ENCODE measurements at places on chromosomes 2 and 18.

DNA sequence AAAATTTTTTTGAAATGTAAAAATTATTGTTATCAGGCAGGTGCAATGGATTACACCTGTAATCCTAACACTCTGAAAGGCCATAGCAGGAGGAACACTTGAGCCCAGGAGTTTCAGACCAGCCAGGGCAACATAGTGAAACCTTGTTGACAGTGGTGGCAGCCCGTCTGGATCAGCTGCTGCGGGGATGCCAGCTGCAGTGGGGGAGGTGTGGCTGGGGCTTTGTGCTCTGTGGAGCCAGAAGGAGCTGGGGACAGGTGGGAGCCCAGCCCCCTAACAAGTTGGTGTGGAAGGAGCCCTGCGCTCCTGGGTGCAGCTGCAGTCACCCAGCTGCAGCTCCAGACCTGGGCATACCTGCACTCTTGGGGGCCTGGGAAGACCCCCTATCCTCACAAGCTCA, 182.4 kb upstream of the MC4R start:
- DNase-seq, result no peak

- DNase-seq, result no peak
These were observed 176.1 kb downstream of the ZNF521 start for GRCh38 chr18:25175558-25176517.

GRCh38 chr2:60500861-60501260, 52.6 kb downstream of the BCL11A start:
- DNase-seq, result no peak

GRCh38 chr2:207132019-207132418, 33.7 kb downstream of the KLF7 start:
- no peak for DNase-seq

DNA sequence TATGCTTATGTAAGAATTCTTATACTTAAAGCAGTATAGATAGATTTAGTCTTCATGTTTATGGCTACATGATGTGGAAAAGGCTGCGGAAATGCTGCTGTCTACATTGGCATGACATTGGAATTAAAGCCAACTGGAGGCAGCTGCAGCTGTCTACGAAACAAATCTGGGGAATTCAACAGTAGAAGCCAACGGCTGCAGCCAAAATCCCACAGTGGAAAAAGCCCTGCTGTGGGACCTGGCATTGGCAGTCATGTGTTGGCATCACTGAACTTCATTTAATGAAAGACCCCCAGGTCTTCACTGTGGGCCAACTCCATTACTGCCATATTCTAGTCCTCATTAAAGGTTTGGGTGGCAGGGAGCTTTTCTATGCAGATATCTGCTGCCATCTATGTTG, 223.6 kb downstream of the SLC8A1 start:
- DNase-seq, result no peak

DNA sequence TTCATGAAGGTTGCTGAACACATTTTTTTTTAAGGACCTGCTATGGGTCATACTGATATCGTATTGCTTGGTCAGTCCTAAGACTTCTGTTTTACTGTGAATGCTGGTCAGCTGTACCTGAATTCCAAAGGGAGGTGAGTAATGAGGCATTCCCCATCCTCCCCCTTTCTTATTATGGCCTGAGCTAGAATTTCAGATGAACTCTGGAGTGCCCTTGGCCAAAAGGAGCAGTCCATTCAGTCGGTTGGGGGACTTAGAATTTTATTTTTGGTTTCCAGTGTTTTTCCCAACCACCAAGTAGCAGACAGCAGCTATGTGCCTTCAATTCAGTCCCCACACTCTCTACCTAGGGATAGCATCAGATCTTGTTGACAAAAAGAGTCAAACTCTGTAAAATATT, 26.9 kb upstream of the PDCL3 start:
- DNase-seq, result no peak

- no peak for DNase-seq
These were observed 37.5 kb downstream of the TTC39C start for GRCh38 chr18:24052053-24052452.

DNA sequence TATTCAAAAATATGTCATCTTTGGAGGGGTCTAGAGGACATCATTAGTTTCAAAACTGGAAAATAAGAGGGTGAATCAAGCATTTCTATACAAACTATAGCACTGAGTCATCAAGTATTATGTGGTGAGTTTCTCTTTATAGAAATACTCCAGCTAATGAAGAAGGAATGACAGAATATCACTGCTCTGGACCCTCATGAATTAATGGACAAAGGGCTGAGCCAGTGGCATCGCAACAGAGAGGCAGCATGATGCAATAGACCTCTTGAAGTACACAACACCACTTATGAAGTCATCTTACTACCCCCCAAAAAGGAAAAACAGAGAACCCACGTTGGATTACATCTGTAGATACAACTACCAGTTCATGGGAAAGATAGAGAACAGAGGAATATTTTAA, 27.4 kb upstream of the EIF2AK3 start:
- DNase-seq, result no peak

GRCh38 chr2:98669675-98670074, 61.3 kb downstream of the MGAT4A start:
- no peak for DNase-seq

GRCh38 chr2:112750560-112750843, 13.9 kb downstream of the CKAP2L start:
- no peak for DNase-seq

DNA sequence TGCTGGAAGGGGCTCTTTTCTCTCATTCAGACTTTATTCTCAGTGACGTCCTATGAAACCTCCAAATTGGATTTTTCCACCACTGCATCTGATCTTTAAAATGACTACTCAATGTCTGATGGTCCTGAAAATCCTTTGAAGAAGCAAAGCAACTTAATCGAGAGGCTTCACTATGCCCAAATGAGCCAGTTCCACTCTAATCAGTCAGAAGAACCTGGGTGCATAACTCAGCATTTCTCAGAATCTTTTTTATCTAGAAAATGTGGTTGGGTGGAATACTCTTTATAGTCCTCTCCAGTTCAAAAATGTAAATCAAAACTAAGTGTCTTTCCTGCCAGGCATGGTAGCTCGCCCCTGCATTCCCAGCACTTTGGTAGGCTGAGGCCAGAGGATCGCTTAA, 60.7 kb downstream of the PRELID3A start:
- DNase-seq, result no peak

DNA sequence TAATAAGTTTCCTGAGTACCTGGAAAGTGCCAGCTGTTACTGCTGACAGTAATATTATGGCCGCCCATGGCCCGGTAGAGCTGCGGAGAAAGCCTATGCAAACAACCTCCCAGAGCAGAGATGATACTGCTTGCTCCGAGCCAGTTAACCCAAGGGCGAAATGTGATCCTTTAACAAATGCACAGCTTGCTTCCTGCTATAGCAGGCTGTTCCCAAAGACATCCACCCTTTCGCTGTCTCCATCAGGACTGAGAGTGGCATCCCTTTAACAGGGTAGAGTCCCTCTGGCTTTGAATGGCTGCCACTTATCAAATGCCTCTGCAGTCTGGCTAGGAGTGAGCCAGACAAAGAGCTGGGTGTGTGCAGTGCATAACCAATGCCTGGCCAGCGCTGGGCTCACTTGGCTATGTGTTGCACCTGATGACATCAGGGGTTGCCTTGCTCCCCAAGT, 69.7 kb upstream of the DAPL1 start:
- DNase-seq, result no peak

DNA sequence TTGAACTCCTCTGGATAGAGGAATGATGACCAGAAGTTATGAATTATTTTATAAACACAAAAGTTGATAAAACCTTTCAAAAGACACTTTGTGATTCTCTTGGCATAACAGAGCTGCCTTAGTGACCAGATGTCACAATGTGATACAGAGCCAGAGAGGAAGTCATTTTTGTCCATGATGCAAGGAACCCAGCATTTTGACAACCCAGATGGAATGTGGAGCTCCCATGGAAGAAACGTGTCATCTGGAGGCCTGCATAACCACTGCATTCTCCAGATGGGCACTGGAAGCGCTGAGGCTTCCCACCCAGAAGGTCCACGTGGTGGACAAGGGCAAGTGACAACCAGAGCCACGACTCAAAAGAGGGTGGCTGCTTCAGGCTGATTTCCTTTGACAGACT, 30.1 kb downstream of the HRH4 start:
- no peak for DNase-seq

GRCh38 chr2:25480561-25480960, 138.8 kb upstream of the DNMT3A start:
- DNase-seq, result no peak

DNA sequence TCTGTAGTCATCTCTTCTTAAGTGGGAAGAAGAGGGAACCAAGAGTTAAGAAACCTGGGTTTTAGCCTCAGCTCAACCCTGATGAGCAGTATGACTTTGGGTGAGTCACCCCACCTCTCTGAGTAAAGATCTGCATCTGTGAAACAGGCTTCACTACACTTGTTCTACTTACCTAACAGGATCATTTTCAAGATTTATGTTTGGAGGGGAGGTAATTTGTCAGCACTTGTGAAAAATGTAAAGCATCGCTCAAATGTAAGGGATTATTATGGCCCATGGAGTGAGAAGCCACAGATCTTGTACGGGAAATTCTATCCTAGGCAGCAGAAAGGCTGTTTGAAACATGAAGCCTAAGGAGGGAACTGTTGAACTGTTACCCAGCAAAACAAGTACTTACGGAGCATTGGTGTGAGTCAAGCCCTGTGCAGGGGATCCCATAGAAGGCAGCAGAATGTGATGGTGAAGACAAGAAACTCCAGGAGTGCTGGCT, 160.6 kb downstream of the PRKCE start:
- DNase-seq, result no peak

DNA sequence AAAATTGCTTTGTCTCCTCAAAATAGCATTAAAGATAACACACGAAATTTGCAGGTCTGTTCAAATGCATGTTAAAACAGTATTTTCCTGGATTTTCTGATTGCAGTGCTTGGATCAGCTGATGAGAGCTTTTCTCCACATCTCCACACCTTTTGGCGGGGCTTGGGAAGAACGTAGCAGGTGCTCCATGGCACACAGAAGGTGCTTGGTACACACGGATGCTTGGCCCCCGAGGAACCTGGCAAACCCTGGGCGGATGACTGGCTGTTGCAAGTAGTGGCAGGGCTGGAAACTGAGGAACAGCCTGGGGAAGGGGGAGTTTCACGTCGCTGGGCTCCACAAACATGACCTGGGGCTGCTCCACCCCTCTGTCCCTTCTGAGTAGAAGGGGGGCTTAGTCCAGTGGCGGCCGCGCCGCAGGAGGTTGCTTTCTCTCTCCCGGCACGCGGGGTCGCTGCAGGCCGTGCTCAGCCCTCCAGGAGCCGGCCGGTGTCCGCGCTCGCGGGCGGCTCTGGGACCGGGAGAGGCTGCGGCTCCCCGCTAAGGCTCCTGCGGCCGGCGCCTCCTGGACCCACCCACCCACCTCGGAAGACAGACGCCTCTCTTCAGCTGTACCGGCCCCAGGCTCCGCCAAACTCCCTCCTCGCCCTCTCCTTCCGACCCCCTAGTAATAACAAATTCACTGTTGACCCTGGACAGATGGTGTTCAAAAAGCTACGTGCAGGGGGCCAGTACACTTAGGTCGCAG, 69.3 kb downstream of the MARCO start:
- DNase-seq, result no peak

- no peak for DNase-seq
These were observed 383.3 kb upstream of the MYT1L start for GRCh38 chr2:2714408-2714807.

DNA sequence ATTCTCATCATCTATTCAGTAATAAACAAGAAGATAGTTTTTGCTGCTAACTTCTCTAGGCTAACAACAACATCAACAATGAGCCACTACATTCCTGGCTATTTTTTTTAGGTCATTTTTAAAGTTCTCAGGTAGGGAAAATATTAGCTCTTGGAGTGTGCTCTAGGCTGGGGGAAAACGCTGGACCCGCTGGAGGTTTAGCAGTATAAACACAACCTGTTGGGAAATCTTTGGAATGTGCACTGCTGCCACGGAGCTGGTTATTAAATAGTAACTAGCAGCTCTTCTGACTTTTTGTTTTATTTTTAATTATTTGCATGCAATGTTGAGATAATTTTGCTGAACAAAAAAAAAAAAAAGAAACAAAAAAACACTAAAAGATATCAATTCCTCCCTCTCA, 892.1 kb upstream of the ACVR2A start:
- no peak for DNase-seq

DNA sequence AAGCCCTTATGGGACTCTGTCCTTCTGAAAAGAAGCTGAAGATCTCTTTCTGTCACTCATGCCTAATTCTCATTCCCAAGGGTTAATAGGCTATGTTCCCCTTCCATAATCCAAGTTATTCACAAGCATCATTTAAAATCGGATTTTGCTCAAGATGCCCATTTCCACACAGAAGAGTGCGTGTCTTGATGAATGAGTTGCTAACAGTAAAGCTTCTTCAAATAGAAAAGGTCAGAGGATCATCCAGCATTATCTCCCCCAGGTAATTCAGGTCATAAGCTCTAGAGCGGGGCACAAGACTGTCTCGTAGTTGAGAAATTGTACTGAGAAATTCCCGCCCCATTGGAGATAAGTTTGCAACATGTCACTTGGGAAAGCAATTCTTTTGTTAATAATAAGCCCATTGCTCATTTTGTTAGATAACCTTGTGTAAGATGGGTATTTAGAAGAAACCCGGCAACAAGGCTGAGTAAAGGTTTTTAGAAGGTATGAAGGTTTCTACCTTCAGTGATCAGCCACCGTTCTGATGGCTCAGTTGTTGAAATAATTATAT, 290.7 kb upstream of the EPAS1 start:
- no peak for DNase-seq

- no peak for DNase-seq
These were observed 30.1 kb upstream of the CAB39 start for GRCh38 chr2:230682546-230682945.

- DNase-seq, result no peak
These were observed 11.8 kb downstream of the PLEKHM3 start for GRCh38 chr2:208013285-208014178.

DNA sequence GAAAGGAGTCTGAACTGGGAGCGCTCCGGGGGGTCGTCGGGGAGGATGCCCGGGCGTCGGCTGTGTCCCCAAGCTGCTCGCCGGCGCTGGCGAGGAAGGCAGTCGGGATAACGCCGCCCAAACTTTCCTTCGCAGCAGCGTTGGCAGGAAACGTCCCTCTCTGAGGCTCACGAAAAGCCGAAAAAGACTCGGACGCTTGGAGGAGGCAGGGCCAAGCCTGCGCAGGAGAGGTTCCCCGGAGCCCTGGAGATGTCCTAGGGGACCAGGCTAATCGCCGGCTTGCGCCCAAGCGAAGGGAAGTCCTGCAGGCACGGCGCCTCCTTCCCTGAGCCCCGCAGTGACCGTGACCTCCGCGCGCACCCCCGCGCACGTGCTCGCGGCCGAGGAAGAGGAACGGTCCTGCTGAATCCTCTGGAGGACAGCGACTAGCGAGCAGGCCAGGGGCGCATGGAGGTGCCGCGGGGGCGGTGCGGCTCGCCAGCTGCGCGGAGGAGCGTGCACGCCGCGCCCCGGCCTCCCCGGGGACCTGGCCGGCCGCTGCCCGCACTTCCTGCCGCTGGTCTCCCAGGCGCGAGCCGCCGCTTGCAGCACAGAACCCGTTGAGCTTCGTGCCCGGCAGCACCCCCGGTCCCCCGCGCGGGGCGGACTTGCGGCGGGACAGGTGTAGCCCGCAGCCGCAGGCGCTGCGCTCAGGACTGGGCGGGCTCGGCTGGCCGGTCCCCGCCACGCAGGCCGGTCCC, at the start of gene SH3RF3:
Gene SH3RF3, plus strand, starts transcription at position 590 of the 740 bp plus-strand sequence.
- DNase-seq, result peak; percentile 35
